ENCODE measurements at places on chromosomes 11 and 22.

DNA sequence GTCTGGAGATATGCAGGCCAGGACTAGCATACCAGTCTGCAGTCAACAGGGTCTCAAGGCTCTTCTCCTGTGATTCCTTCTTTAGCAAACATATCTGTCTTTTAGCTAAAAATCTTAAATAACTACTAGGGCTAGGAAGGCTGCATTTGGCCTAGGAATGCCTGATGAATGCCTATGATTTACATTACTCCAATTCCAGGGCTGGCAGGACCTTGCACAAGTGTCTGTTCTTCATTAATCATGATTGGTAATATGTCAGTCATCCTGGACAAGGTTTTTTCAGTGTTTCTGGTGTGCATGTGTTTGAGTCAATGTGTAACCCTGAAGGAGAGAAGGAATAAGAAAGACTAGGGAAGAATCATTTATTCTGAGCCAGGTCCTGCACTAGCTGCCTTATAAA is 280.5 kb upstream of the NARS2 start:
- DNase-seq = no peak

DNA sequence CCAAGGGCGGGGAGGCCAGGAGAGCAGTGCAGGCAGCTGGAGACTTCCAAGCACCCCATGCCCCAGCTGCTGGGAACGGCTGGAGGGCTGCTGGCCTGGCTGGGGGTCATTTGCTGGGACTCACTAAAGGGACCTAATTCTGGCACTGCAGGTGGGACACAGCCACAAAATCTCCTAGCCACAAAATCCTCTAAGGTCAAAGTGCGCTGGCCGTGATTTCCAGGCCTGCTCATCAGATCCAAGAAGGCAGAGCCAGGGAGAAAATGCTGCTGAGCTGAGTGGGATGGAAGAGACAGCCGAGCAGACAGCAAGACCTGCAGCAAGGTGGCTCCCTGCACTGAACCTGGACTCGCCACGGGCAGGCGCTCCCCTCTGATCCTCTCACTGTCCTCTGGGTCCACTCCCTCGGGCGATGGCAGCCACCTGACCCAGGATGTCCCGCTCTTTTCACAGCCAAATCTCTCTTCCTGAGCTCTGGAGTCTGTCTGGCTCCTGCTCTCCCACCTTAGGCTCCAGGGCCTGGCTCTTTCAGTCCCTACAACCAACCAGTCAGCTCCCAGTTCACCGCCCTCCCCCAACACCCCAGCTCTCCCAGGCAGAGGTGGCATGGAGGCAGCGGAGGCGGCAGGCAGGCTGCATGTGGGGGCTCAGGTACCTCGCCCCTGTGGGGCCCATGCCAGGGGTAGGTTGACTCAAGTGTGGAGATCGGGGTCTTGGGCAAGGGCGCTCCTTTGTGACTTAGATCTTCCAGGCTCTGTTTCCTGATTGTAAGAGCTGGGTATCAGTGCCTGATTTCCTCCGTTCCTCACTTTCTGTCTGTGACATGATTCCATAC is 14.5 kb downstream of the OVOL1 start:
- DNase-seq = no peak

- peak; percentile 24 for DNase-seq
Observed at GRCh38 chr22:47695176-47695575, 932.7 kb downstream of the TBC1D22A start.

- DNase-seq = peak; percentile 60
Observed at GRCh38 chr22:46592390-46592872, 27.8 kb upstream of the GRAMD4 start.

DNA sequence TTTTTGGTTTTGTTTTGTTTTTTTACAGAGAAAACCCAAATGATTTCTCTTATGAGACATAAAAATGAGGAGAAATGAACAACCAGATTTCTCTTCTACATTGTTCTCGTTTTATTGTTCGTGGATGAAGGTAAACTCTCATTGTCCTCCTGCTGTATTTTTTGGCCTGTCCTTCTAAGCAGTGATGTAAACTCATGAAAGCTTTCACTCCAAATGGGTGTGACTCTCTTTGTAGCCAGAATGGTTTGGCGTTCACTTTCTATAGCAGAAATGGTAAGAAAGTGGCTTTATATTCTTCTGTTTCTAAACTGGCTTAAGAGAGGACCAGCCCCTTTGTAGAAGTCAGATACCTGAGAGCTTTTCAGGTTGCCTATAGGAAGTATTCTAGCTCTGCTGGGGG is 15.5 kb upstream of the BMAL1 start:
- no peak for DNase-seq

DNA sequence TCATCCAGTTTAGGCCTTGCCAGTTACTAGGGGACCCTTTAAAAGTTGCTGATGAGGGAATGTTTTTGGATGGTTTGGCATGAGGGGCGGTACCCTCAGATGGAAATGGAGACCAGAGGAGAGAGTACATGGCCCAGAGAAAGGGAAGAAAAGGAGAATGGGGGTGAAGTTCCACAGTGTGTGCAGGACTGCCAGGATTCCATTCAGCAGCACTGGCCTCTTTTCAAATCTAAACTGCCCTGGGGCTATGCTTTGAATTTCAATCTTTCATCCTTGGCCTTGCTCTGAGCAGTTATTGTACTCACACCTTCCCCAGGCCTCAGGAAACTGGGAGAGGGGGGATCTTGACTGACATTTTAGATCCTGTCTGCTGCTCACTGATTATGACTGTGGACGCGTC is 3.0 kb downstream of the SLC3A2 start:
- DNase-seq = no peak

- no peak for DNase-seq
Observed at GRCh38 chr11:118109231-118109630, 22.5 kb upstream of the SMIM35 start.

DNA sequence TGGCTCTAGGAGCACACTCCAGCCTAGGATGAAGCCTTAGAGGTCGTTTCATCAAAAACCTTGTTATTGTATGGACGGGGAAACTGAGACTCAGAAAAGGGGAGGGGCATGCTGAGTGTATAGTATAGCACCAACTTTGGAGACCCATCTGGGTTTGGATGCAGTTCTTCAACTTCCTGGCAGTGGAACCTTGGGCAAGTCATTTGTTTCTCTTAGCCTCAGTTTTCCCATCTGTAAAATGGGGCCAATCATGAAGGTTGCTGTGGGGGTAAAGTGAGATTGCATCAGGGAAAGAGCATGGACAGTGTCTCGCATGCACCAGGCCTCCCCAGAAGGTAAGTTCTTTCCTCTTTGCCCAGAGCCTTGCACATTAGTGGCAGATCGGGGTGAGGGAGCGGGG is 47.6 kb upstream of the RASD2 start:
- no peak for DNase-seq

GRCh38 chr11:6397156-6397555 is 6.9 kb downstream of the SMPD1 start:
- no peak for DNase-seq

GRCh38 chr11:123190518-123190917 is 4.5 kb downstream of the CLMP start:
- DNase-seq = no peak

- no peak for DNase-seq
Observed at GRCh38 chr22:48644108-48644507, 1183.6 kb downstream of the BRD1 start.

GRCh38 chr11:11600288-11600687 is 21.5 kb downstream of the GALNT18 start:
- DNase-seq = no peak

DNA sequence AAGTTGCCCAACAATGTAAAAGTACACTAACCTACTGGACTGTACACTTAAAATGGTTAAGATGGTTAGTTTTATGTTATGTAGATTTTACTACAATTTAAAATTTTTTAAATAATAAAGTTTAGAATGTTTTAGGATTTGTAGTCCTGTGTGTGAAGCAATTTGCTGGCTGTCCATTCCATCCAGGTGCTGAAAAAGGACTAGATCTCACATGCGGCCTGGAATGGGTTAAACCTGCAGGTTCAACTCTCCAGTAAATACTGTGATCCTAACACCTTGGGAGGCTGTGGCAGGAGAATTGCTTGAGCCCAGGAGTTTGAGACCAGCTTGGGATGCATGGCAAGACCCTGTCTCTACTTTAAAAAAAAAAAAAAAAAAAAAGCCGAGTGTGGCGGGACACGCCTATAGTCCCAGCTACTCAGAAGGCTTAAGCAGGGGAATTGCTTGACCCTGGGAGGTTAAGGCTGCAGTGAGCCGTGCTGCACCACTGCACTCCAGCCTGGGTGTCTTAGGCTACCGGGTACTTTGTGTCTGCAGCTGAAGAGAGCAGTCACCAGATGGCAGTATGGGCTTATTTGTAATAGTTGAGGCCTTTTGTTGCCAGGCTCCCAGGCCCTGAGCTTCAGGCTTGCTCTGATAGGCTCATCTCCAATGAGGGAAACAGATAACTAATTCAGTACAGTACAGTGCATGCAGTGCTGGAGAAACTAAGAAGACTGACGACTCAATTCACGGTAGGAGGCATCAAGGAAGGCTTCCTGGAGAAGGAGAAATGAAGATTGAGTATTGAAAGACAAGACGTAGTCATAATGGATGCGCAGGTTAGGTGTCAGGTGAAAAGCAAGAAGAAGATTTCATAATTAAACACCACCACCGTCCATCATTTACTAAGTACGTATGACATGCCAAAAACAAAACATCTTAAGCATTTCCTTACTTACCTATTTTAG is 64.7 kb upstream of the ASPHD2 start:
- DNase-seq = peak; percentile 35

- DNase-seq = no peak
Observed at GRCh38 chr11:73274722-73275380, 2.7 kb downstream of the P2RY6 start.

DNA sequence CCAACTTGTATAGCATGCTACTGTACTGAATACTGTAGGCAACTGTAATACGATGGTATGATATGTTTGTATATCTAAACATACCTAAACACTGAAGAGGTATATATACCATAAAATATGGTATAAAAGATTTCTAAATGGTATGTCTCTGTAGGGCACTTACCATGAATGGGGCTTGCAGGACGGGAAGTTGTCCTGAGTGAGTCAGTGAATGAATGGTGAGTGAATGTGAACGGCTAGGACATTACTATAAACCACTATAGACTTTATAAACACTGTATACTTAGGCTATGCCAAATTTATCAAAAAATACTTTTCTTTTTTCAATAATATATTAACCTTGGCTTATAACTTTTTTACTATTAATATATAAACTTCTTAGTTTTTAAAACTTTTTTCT is 66.8 kb downstream of the ZC3H12C start:
- no peak for DNase-seq

GRCh38 chr22:31647066-31647465 is 14.9 kb downstream of the PISD start:
- DNase-seq = no peak

GRCh38 chr22:20247010-20247505 is 21.1 kb downstream of the RTN4R start:
- peak; percentile 66 for DNase-seq

- no peak for DNase-seq
Observed at GRCh38 chr11:562046-562645, 1.4 kb downstream of the RASSF7 start.

GRCh38 chr11:10716543-10717259 is 23.1 kb upstream of the IRAG1 start:
- no peak for DNase-seq

GRCh38 chr11:96105944-96106343 is 182.0 kb upstream of the MTMR2 start:
- DNase-seq = no peak

GRCh38 chr11:2825889-2826678 is 59.5 kb downstream of the CDKN1C start:
- DNase-seq = peak; percentile 9

DNA sequence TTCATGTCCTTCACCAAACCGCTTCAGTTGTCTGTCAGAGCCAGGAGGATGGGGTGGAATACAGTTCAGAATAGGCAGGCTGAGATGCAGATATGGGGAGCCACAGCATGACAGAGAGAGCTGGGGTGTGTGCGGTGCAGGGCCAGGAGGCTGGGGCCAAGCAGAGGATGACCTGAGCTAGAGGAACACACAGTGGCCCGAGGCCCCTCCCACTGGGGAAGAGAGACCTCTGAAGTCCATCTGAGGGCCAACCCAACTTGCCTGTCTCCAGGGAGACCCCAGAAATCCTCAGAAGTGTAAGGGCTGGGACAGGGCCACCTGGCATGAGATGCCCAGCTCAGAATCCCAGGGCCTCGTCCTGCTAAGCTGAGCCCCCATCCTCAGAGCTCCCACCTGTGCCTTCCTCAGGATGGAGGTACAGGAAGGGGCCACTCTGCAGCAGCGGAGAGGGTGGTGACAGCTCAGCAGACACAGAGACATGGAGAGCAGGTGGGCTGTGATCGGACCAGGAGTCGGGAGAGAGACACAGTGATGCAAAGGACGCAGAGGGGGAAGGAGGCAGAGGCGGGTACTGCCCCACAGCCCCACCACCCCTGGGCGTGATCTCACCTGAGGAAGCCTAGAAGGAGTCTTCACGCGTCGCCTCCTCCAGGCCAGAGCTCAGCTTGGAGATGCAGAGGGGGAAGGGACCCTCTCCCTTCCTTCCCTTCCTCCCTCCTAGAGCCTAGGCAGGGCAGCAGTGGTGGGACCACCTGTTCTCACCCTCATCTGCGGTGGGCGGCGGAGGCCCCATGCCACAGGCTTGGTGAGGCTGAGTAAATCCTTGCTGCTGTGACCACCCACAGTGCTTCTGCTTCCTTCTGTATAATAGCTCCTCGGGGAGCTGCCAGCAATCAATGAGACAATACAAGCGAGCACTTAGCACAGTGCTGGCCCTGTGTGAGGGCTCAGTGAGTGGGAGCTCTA is 9.1 kb upstream of the TUB start:
- no peak for DNase-seq

- no peak for DNase-seq
Observed at GRCh38 chr22:20183823-20184222, 33.0 kb upstream of the CCDC188 start.

GRCh38 chr11:17463546-17464174 is 13.0 kb downstream of the ABCC8 start:
- DNase-seq = no peak
